Stomach (tissue), 19 donors: ENCODE measurements at places on chromosomes 13 and 19. TPM values are rescaled to one million over a fixed set of nuclear protein-coding genes. Genes with fewer than 3 reads are reported as not detected.

Gene ANKRD24
- 0.29 TPM for total RNA-seq

Gene FFAR1
- not detected for total RNA-seq

Gene SIGLEC8
- total RNA-seq: 1.1 TPM

DNA sequence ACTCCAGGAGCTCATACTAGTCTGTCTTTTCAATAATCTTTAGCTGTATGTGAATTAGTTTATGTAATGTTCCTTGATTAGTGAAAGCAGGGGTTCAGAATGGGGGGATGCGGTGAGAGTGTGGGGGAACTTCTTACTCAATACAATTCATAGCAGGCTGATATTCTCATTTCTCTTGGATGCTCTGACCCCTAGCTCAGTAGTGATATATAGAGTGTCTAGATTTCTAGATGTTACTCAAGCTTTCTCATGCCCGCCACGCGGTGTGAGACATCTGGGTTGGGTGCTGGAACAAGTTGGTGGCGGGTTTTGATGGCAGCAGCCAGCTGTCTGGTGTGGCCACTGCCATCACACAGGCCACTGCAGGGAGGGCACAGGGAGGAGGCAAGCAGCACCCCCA, 39.3 kb upstream of the FLT1 start:
- DNase-seq: no peak

GRCh38 chr19:1601613-1602064, 3.6 kb downstream of the UQCR11 start:
- DNase-seq: no peak

GRCh38 chr13:102569488-102569887, 27.3 kb upstream of the TPP2 start:
- DNase-seq: no peak

GRCh38 chr19:31515931-31516330, 166.7 kb upstream of the TSHZ3 start:
- no peak for DNase-seq

DNA sequence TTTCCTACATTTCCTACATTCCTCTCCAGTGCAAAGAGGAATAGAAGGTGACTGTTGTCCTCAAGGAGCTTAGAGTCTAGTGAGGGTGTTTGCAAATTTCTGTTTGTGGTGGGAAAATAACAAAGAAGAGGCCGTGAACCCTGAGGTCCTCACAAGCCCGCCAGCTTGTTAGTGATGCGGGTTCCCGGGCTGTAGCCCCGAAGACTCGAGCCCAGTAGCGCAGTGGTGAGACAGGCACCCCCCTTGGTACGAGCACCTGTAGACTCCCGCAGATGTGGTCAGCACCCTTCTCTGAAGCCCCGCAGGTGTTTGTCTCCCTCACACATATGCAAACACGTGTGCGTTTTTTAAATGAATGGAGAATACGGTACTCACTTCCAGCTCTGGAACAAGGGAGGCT, 26.5 kb upstream of the SPACA7 start:
- DNase-seq: no peak
